Activated CD4-positive, alpha-beta memory T cell treated with anti-CD3 and anti-CD28 coated beads for 36 hours (primary cell): ENCODE measurements at places on chromosomes 2 and 18.

DNA sequence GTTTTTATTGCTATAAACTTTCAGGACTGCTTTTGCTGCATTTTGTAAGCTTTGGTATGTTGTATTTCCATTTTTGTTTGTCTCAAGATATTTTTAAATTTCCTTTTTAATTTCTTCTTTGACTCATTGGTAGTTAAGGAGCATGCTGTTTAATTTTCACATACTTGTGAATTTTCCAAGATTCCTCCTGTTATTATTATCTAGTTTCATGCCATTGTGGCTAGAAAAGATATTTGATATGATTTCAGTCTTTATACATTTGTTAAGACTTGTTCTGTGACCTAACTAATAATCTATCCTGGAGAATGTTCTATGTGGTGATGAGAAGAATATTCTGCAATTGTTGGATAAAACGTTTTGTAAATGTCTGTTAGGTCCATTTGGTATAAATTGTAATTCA lies 62.1 kb downstream of the NUP35 start:
- H3K27ac ChIP-seq: no peak overlapping the region
- no peak overlapping the region for H3K4me3 ChIP-seq
- no peaks in the 10 kb centered on the region for H3K27me3 ChIP-seq
- peaks cover 5% of the 10 kb centered on the region for H3K4me1 ChIP-seq
- H3K36me3 ChIP-seq: peaks cover 71% of the 10 kb centered on the region

GRCh38 chr2:54560146-54560881 lies 104.2 kb downstream of the SPTBN1 start:
- peaks cover 14% of the 10 kb centered on the region for H3K36me3 ChIP-seq
- peaks cover 50% of the 10 kb centered on the region for H3K4me1 ChIP-seq
- H3K4me3 ChIP-seq: peak overlapping the region; percentile 83

DNA sequence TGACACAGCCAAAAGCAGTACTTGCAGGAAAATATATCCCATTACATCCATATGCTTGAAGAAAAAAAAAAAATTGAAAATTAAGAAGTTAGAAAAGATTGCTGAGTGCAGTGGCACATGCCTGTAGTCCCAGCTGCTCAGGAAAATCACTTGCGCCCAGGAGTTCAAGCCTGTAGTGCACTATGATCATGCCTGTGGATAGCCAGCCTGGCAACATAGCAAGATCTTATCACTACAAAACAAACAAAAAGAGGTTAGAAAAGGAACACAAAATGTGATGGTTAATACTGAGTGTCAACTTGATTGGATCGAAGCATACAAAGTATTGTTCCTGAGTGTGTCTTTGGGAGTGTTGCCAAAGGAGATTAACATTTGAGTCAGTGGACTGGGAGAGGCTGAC lies 361.9 kb downstream of the NYAP2 start:
- no peaks in the 10 kb centered on the region for H3K4me1 ChIP-seq
- no peaks in the 10 kb centered on the region for H3K27me3 ChIP-seq
- H3K4me3 ChIP-seq: no peak overlapping the region
- H3K36me3 ChIP-seq: no peaks in the 10 kb centered on the region
- DNase-seq: no peak

DNA sequence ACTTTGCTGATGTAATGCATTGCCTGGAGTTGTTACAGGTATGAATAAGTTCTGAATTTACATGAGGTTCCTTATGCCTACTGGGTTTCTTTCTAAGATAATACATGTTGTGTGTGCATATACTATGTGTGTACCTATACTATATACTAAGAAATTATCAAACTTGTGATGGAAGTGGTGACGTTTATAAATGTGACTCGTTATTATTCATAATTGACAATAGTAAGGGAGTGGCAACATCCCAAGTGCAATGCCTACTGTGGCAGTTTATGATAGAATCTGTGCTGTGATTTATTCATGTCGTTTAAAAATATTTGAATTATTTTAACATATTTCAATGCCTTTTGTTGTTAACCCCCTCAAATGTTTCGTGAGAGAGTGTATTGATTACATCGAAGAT lies 29.9 kb downstream of the MYOM1 start:
- H3K27me3 ChIP-seq: peaks cover 2% of the 10 kb centered on the region
- no peak overlapping the region for H3K27ac ChIP-seq
- no peaks in the 10 kb centered on the region for H3K4me1 ChIP-seq
- DNase-seq: no peak
- no peaks in the 10 kb centered on the region for H3K36me3 ChIP-seq
- no peak overlapping the region for H3K4me3 ChIP-seq

DNA sequence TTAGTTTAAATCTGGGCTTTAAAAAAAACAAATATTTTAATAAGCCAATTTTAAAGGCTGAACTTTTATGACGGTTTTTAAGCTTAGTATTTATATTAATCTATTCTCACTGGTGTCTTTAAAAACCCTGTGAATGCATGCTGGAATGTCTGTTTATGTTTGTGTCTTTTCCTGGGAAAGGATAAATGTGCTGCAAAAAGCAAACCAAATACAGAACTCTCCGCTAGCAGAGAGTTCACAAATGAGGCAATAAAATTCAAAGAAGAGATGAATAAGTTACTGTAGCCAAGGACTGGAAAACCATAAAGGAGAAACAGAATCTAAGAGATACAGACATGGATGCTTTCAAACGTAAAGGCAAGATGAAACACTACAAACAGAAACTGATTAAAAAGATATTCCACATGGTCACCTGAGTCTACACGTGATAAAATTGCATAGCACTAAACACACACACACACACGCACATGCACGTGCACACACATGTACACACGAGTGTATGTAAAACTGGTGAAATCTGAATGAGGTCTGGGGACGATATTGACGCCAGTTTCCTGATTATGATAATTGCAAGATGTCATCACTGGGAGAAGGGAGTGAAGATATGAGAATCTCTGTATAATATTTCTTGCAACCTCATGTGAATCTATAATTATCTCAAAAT lies 4.5 kb downstream of the TWIST2 start:
- no peaks in the 10 kb centered on the region for H3K36me3 ChIP-seq
- H3K27ac ChIP-seq: no peak overlapping the region
- no peak overlapping the region for H3K4me3 ChIP-seq
- DNase-seq: no peak
- H3K27me3 ChIP-seq: peaks cover 44% of the 10 kb centered on the region

DNA sequence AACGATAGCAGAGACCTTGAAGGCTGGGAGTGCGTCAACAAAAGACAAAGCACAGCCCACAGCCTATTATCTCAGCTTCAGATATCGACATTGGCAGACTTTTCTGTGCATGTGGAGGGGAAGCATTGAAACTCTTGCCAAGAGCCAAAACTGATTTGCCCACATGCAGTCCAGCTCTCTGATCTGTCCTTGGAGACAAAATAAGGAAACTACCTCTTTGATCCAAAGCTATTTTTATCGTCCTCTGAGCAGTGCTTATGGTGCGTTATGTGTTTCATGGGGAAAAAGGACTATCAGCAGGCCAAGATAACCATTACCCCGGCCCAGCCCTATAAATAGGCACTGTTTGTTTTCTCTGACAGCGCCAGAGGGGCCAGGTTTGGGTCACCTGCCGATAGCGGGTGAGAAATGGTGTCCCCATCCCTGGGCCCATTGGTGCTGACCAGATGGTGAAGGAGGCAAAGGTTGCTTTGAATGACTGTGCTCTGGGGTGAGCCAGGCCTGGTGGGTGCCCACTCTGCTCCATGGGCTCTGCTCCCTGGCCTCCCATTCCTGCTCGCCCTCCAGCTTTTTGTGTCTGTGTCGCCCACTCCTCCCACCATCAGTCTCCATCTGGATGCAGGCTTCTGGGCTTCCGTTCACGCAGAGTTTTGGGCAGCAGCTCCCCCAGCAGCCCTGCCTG lies 176.1 kb upstream of the HS6ST1 start:
- no peak overlapping the region for H3K4me3 ChIP-seq
- H3K36me3 ChIP-seq: no peaks in the 10 kb centered on the region
- no peak overlapping the region for H3K27ac ChIP-seq
- H3K4me1 ChIP-seq: no peaks in the 10 kb centered on the region
- no peak for DNase-seq

DNA sequence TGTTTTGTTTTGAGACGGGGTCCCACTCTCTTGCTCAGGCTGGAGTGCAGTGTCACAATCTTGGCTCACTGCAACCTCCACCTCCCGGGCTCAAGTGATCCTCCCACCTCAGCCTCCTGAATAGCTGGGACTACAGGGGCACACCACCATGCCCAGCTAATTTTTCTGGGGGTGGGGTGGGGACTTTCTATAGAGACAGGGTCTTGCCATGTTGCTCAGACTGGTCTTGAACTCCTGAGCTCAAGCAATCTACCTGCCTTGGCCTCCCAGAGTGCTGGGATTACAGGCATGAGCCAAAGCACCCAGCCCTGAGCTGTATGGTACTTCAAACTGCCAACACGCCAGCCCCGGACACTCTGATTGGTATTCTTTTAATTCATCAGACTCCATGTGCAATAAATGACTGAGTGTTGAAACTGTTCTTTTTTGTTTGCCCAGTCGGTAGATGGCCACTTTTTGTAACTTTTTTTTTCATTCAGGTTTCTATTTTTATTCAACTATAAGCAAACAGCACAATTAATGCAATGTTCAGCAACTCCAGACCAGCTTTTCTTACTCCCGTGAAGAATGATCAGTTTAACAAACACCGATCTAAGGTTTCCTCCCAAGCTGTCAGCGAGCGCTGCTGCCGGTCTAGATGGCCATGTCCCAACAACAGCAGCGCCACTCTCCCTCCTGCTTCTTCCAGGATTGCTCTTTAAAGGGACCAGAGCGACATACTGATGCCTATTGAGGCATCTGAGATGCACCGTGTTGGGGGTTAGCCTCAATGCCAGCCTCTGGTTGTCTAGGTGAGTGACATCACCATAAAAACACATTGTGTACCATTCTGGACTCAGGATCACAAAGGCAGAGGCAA lies 12.5 kb upstream of the TGOLN2 start:
- no peaks in the 10 kb centered on the region for H3K27me3 ChIP-seq
- H3K4me1 ChIP-seq: no peaks in the 10 kb centered on the region
- no peak overlapping the region for H3K4me3 ChIP-seq

DNA sequence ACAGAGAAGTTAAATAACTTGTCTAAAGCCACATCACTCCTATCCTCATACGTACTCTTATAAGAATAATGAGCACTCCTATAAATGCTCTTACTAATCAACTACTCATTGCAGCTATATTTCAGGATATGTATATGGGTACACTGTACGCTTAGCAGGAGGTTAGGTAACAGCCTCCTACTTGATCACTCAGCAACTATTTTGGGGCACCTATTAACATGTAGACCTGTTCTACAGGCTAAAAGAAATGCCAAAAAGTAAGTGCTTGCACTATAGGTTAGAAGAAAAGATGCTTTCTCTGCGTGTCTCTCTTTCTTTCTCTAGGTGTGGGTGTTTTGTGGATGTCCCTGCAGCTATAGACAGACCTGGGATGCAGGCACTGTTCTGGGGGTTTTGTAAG lies 83.1 kb downstream of the TMEM182 start:
- no peak overlapping the region for H3K27ac ChIP-seq
- H3K4me3 ChIP-seq: no peak overlapping the region
- H3K36me3 ChIP-seq: no peaks in the 10 kb centered on the region

DNA sequence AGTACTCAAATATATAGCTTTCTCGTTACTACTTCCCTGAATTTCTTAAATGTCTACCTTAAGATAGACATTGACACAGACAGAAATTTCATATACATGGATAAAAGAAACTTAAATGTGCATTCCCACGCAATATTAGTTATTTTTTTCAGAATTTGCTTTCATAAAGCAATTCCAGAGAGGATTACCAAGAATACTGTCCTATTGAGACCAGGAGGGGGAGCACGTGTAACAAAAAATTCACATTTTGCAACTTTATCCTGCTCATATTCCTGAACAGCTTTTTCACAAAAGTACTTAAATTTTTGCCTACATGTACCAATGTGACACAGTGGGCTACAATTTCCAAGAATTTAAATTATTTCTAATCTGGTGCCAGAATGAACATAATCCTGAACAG lies 30.7 kb upstream of the ERCC3 start:
- H3K36me3 ChIP-seq: peaks cover 38% of the 10 kb centered on the region
- no peak overlapping the region for H3K27ac ChIP-seq
- H3K27me3 ChIP-seq: no peaks in the 10 kb centered on the region
- peaks cover 6% of the 10 kb centered on the region for H3K4me1 ChIP-seq

- no peaks in the 10 kb centered on the region for H3K4me1 ChIP-seq
- no peak overlapping the region for H3K27ac ChIP-seq
- no peak overlapping the region for H3K4me3 ChIP-seq
- H3K27me3 ChIP-seq: peaks cover 2% of the 10 kb centered on the region
- no peaks in the 10 kb centered on the region for H3K36me3 ChIP-seq
Measured at GRCh38 chr2:118706371-118706770, 141.1 kb downstream of the EN1 start.

- H3K27ac ChIP-seq: no peak overlapping the region
- no peak for DNase-seq
- H3K27me3 ChIP-seq: no peaks in the 10 kb centered on the region
- peaks cover 32% of the 10 kb centered on the region for H3K4me1 ChIP-seq
- no peak overlapping the region for H3K4me3 ChIP-seq
Measured at GRCh38 chr2:86097114-86097896, 8.4 kb downstream of the POLR1A start.

- H3K27ac ChIP-seq: no peak overlapping the region
- no peaks in the 10 kb centered on the region for H3K36me3 ChIP-seq
- DNase-seq: no peak
- no peaks in the 10 kb centered on the region for H3K27me3 ChIP-seq
Measured at GRCh38 chr2:102737431-102737830, 24.4 kb upstream of the TMEM182 start.
